Heart right ventricle (tissue), 16 donors: ENCODE measurements at places on chromosomes 3 and 15. TPM values are rescaled to one million over a fixed set of nuclear protein-coding genes. Genes with fewer than 3 reads are reported as not detected.

The CA12 gene
- total RNA-seq = 0.14 TPM

The FOXB1 gene
- total RNA-seq = not detected

The NR1I2 gene
- total RNA-seq = 0.21 TPM

The GRK7 gene
- not detected for total RNA-seq

The PCOLCE2 gene
- total RNA-seq = 60.5 TPM

The MKRN2OS gene
- not detected for total RNA-seq

The PLAAT1 gene
- total RNA-seq = 7.9 TPM

The CPNE9 gene
- total RNA-seq = not detected

The GPR62 gene
- 0.38 TPM for total RNA-seq

The CCR1 gene
- total RNA-seq = 24.9 TPM

The ROPN1 gene
- 0.42 TPM for total RNA-seq

The UACA gene
- total RNA-seq = 60.3 TPM

The PLSCR5 gene
- total RNA-seq = not detected

The STRC gene
- not detected for total RNA-seq

The NPAP1 gene
- not detected for total RNA-seq

The DZIP3 gene
- 29.0 TPM for total RNA-seq

The TRAIP gene
- 1.5 TPM for total RNA-seq

The PPP1R14D gene
- not detected for total RNA-seq

The CHSY1 gene
- 9.9 TPM for total RNA-seq

The GABRR3 gene
- not detected for total RNA-seq

The MORC1 gene
- total RNA-seq = not detected

The EXD1 gene
- not detected for total RNA-seq

The GNAI2 gene
- total RNA-seq = 112 TPM

The ACTRT3 gene
- 0.93 TPM for total RNA-seq

The TMEM212 gene
- total RNA-seq = not detected

The TNNC1 gene
- 6,035 TPM for total RNA-seq

The CPLX3 gene
- total RNA-seq = not detected

The GRM2 gene
- total RNA-seq = 0.27 TPM

The ARL14 gene
- not detected for total RNA-seq

The ZNF502 gene
- total RNA-seq = 3.3 TPM

The IQCF5 gene
- not detected for total RNA-seq

The POLQ gene
- 0.86 TPM for total RNA-seq

The DUOX1 gene
- total RNA-seq = not detected

The XCR1 gene
- not detected for total RNA-seq

The CLRN1 gene
- not detected for total RNA-seq

The C3orf52 gene
- 9.8 TPM for total RNA-seq

The WDR93 gene
- not detected for total RNA-seq

The RABL3 gene
- total RNA-seq = 16.3 TPM
